ENCODE measurements at places on chromosomes 13 and 19.
A peak's percentile ranks its signal among the peaks of the same experiment; 100 is the strongest.

- peak; percentile 51 for DNase-seq
Observed at GRCh38 chr19:10566658-10567410, 1.0 kb upstream of the KRI1 start.

DNA sequence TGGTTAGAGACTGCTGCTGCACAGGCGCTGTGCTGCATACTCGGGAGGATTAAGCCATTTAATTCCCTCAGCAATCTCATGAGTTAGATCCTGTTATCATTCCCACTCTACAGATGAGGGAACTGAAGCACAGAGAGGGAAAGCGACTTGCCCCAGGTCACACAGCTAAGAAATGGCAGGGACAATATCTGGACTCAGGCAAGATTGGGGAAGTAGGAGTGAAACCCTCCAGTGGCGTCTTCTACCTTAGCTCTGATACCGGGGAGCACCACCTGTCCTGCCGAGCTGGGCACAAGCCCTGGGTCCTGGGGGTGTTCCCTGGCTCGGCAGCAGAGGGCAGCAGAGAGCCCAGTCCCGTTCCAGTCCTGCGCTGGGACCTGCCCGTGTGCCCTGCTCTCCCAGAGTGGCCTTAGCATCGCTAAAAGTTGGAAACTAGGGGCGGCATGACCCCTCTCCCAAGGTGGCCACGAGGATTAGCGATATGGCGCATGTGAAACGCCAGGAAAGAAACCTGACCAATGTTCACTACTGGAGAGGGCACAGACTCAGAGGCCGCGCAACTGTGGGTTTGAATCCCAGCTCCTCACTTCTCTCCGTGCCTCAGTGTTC lies 20.5 kb downstream of the CYTH2 start:
- peak; percentile 83 for DNase-seq

DNA sequence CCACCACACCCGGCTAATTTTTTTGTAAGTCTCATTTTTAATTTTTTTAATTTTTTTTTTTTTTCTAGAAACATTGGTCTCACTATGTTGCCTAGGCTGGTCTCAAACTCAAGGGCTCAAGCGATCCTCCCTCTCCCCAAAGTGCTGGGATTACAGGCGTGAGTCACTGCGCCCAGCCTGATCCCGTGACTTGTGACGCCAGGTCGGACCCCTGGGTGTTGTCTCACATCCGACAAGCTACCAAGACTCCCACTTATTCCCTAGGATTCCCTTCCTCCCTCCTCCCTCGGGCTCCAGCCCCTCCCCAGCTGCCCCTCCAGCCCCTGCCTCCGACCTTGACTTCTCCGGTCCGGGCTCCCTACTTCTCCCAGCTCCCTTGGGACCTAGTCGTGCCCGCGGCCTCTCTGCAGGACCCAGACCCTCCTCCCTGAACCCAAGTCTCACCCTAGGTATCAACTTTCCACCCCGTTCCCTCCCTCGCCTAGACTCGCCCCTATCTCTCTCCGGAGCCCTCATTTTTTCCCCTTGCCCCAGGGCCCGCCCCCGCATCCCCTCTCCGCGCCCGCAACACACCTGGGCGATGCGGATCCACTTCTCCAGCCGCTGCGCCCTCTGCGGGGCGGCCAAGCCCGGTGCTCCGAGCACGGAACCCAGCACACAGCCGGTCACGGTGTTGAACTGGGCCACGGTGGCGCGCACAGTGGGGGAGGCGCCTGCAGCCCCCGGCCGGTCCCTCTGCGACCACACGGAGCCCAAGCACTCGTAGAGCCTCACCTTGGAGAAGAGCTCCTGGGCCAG lies 13.1 kb downstream of the RGL3 start:
- peak; percentile 58 for DNase-seq

DNA sequence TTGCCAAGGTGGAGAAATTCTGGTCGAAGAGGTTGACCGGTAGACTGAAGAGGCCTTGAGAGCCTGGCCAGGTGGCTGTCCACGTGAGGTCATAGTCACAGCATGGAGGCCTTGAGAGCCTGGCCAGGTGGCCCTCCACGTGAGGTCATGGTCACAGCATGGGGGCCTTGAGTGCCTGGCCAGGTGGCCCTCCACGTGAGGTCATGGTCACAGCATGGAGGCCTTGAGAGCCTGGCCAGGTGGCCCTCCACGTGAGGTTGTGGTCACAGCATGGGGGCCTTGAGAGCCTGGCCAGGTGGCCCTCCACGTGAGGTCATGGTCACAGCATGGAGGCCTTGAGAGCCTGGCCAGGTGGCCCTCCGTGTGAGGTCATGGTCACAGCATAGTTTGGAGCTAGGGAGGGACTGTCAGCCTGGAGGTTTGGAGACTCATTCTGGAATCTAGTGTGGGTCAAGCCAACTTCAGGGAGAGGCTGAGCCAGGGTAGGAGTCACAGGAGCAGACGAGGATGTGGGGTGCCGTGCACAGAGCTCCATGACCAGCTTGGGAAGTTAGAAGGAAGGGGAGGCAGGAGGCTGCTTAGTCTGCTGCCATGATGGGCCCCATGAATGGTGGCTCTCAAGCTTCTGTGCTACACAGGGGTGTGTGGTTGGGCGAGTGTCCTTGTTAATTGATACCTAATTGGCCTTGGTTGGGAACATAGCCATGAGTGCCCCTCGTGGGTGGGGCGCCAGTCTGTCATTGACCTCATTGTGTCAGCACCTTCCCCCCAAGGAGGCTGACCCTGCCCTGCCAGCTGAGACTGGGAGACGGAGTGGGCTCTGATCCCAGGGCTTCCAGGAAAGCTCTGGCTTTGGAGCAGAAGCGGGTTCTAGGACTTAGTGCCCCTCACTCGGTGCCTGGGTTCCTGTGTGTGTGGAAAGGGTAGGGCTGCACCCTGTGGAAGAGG lies 4.0 kb downstream of the LENG9 start:
- DNase-seq, result no peak

- no peak for DNase-seq
Observed at GRCh38 chr19:12996406-12997094, 1.3 kb downstream of the NFIX start.

GRCh38 chr13:110912651-110913051 lies 2.2 kb downstream of the ANKRD10 start:
- DNase-seq, result no peak

DNA sequence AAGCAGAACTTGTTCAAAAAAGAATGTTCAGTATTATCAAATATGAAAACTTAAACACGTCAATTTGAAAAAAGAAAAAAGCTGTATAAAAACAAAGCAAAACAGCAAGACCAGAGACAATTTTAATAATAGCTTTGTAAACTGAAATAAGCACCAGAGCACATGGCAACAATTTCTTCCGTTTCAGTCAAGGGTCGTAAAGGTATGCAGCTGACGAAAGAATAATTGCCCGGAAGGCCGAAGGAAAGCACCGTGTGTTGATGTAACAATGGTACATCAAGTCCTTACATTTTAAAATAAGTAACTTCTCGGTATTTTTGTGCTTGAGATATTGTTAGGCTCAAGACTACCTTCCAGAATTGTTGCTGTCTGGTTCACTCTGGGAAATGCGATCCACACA lies 1.7 kb downstream of the PROSER1 start:
- peak; percentile 13 for DNase-seq

DNA sequence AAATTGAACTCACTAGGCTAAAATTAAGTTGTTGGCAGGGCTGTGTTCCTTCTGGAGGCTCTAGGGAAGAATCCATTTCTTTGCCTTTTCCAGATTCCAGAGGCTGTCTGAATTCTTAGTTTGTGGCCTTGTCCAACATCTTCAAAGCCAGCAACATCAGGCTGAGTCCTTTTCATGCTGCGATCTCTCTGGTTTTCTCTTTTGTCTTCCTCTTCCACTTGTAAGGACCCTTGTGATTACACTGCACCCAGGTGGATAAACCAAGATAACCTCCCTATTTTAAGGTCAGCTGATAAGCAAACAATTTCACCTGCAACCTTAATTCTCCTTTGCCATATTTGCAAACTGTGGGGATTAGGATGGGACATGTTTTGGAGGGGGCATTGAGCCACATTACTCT lies 11.5 kb downstream of the UTP14C start:
- no peak for DNase-seq

DNA sequence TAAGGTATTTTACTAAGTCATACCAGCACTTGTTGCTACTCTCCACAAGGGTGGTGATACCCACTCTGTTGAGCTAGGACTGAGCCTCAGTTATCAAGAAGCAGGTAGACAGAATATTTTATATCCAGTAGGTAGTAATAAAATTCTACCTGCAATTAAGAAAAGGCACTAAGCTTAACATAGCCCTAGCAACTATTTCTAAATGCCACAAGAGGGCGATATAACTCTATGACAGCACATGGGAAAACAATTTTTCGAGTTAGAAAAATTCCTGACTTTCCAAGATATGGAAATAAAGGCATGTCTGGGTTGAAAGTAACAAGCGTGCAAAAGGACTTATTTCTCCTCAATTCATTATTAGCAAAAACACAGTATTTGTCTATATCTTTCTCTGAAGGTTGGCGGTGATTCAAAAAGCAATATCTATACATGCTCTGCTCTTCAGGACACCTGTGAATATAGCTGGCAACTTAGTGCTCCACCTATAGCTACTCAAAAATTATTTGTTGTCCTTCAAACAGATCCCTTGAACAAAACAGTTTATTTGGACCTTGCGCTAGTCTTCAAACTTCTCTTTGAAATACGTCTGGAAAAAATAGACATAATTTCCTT lies 14.7 kb downstream of the CCDC169 start:
- no peak for DNase-seq

DNA sequence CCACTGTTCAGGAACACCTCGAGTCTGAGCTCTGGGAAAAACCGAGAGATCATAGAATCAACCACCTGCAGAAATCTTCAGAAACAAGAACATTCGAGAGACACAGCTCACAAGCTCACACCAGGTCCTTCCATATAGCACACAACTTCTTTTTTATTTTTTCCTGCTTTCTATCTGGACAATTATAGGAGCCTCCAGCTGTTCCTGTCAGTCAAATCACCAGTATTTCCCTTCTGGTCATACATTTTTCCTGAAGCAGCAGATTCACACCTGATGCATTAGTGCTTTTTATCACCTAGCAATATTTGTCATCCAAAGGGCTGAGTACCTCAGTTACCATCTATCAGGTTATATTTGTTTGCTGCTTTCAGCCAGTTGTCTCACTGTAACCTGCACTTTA lies 323.5 kb downstream of the FOXO1 start:
- DNase-seq, result no peak

GRCh38 chr13:49403996-49404702 lies 39.7 kb downstream of the CAB39L start:
- DNase-seq, result no peak

GRCh38 chr19:29841559-29842367 lies 30.0 kb downstream of the CCNE1 start:
- DNase-seq, result no peak

DNA sequence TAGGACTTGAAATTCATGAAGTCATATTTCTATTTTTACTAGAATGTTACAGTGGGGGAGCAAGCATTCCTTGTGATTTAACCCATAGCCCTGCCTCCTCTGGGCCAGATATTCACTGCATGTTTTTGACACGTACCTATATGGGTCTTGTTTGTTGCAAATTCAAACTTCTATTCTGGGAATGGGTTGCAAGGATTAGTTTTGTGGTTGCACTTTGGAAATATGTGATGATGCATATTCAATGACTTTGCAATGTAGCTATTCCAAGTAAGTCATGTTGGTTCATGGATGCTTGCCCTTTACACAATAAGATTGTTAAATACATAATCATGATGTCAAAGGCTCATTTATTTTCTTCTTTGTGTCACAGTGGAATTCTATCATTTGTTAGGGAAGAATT lies 440.8 kb downstream of the TDRD3 start:
- no peak for DNase-seq

DNA sequence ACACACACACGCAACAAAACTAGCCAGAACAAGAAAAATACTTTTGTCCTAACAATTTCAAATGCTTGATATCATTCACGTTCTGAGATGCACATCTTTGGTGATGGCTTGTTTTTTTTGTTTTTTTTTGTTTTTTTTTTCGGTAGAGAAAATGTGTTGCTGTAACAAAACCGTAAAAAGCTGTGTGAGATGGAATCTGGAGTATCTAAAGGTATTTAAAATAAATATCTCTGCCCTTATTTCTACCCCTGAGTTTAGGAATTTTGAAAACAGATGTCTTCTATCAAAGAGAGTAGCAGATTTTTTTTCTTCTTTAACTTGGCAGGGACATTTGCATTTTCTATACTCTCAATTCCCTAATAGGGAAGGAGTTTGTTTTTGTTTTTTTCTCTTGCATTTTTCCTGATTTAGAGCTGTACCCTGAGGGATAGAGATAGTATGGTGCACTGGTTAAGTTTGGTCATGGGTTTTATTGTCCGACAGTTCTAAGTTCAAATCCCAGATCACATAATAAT lies 446.6 kb downstream of the KLF5 start:
- DNase-seq, result no peak

DNA sequence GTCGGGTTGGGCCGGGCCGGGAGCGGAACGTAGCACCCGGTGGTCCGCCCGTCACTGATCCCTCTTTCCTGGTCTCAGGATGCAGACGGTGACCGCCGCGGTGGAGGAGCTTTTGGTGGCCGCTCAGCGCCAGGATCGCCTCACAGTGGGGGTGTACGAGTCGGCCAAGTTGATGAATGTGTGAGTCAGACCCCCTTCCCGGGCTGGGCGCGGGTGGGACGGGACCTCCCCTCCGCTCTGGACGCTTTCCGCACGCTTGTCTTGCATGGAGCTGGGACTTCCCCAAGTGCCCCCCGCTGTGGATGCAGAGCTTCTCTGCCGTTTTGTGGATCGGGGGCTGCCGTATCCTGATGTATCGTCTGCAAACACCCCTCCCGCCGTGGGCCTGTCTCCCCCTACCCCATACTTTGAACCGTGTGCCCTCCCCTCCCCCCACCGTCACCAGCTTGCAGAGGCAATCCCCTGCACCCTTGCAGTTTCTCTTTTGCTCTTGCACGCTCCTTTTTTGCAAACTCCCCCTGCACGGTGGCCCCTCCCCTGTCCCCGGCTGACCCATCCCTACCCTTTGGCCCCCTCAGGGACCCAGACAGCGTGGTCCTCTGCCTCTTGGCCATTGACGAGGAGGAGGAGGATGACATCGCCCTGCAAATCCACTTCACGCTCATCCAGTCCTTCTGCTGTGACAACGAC lies 669 bp downstream of the GADD45B start:
- peak; percentile 74 for DNase-seq

GRCh38 chr19:11513946-11514345 lies 8.3 kb upstream of the ZNF653 start:
- no peak for DNase-seq

DNA sequence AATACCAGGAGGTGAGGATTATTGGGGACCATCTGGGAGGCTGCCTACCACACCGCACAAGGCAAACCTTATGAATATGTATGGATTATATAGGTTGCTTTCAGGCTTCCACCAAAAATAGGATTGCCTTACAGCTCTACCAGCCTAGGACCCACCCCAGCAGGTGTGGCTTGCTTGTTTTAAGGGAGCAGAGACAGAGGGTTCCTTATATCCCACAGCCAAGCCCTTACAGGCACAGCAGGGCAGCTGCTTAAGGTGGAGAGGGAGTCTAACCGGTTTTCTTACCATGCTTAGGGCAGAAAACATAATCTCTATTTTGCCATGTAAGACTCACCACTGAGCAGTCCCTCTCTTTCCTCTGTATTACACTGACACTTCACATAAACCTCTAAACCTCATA lies 16.1 kb upstream of the TTYH1 start:
- no peak for DNase-seq

GRCh38 chr13:105952233-105952972 lies 583.1 kb downstream of the EFNB2 start:
- DNase-seq, result no peak
